Activated naive CD8-positive, alpha-beta T cell treated with anti-CD3 and anti-CD28 coated beads, Interleukin-2, amount 10 ng/mL, durations not matched to agents 7 days and 5 days (primary cell): ENCODE measurements at places on chromosomes 2 and 18. TPM values are rescaled to one million over a fixed set of nuclear protein-coding genes. Genes with fewer than 3 reads are reported as not detected.

DSG4 gene
- total RNA-seq, result not detected

PLB1 gene
- total RNA-seq, result 0.30 TPM

KIF3C gene
- 11.6 TPM for total RNA-seq

STPG4 gene
- total RNA-seq, result 0.19 TPM

IL36RN gene
- not detected for total RNA-seq

GPR45 gene
- total RNA-seq, result not detected

PLA2R1 gene
- not detected for total RNA-seq

NR4A2 gene
- total RNA-seq, result 3.2 TPM

TUBA4B gene
- total RNA-seq, result not detected

UGT1A3 gene
- not detected for total RNA-seq

IMP4 gene
- total RNA-seq, result 64.9 TPM

IL18R1 gene
- total RNA-seq, result 40.3 TPM

ITGB1BP1 gene
- 122 TPM for total RNA-seq

DCC gene
- not detected for total RNA-seq

LIMS3 gene
- 0.88 TPM for total RNA-seq

PARD3B gene
- 1.0 TPM for total RNA-seq

RPRM gene
- not detected for total RNA-seq

CCDC93 gene
- 37.5 TPM for total RNA-seq

C2orf72 gene
- total RNA-seq, result 0.47 TPM

GRB14 gene
- total RNA-seq, result not detected

ZAP70 gene
- total RNA-seq, result 367 TPM

KIAA2012 gene
- not detected for total RNA-seq

NEU4 gene
- total RNA-seq, result 0.20 TPM

STAM2 gene
- total RNA-seq, result 19.0 TPM

GORASP2 gene
- 62.7 TPM for total RNA-seq

ATF2 gene
- 50.0 TPM for total RNA-seq

MYO1B gene
- 3.9 TPM for total RNA-seq

LAMA1 gene
- total RNA-seq, result not detected

NAT8 gene
- not detected for total RNA-seq

ZSWIM2 gene
- total RNA-seq, result not detected

ITGA6 gene
- 22.8 TPM for total RNA-seq

REG1B gene
- not detected for total RNA-seq

RBKS gene
- total RNA-seq, result 3.5 TPM

LRRTM1 gene
- not detected for total RNA-seq

FSHR gene
- total RNA-seq, result not detected

EIF4E2 gene
- 61.0 TPM for total RNA-seq
